ENCODE measurements at places on chromosomes 2 and 18.

GRCh38 chr18:11733031-11733430, 44.0 kb downstream of the GNAL start:
- peak; percentile 62 for DNase-seq

DNA sequence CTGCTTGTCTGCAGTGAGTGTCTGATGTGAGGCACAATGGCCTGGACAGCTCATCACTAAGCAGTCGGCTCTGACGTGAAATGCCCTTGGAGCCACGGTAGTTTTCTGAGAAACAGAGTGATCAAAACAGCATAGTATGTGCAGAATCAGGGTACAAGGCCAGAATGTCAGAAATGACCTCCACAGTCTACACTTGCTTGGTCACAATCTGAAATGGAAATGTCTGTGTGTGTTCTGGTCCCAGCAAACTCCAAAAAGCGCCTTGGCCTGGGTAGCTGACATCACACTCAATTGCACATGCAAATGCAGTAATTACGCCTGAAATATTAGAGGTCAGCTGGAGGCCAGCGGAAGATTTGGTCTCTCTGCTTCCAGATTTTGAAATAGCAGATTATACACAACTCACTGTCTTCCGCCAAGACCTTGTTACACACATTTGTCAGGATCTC, 95.4 kb downstream of the CTAGE1 start:
- DNase-seq, result no peak

DNA sequence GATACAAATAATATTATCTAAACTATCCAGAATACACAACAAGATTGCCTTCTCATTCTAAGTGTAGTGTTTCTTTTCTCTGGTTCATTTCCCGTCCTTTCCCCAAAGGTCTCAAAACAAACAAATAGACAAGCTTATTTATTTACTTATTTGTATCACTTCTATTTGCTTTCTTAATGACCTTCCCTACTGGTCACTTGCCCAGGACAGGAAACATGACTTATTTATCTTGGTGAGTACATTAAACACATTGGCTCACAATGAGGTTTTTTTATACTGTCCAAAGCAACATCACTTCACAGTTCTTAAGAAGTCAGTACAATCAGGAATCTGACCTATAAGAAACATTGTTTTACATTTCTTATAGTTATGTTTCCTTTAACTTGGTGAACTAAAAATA, 123.3 kb upstream of the KYNU start:
- no peak for DNase-seq

DNA sequence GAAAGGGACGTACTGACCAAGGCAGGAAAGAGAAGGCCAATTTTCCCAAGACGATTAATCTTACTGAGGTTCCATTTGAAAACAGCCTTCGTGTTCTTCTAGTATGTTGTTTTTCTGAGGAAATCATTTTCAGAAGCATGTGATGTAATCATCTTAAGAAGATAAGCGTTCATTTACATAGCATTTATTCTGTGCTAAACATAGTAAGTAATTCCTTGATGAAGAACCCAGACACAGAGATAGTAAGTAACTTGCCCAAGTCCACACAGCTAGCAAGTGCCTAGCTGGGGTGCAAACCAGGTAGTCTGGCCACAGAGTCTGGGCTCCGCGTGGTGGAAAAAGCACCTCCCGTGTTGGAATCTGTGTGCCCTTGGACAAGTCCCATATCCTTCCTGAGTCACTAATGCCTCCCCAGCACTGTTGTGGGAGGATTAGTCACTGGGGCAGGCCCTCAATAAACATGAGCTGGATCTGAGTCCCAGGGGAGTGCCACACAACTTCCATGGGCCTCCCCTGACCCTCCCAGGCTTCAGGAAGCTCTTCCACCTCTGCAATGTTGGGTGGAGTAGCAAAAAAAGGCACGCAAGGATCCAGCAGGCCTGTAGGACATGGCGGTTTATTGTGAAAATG, 26.9 kb upstream of the ASAP2 start:
- no peak for DNase-seq

GRCh38 chr2:24571828-24572442, 80.9 kb downstream of the NCOA1 start:
- no peak for DNase-seq

DNA sequence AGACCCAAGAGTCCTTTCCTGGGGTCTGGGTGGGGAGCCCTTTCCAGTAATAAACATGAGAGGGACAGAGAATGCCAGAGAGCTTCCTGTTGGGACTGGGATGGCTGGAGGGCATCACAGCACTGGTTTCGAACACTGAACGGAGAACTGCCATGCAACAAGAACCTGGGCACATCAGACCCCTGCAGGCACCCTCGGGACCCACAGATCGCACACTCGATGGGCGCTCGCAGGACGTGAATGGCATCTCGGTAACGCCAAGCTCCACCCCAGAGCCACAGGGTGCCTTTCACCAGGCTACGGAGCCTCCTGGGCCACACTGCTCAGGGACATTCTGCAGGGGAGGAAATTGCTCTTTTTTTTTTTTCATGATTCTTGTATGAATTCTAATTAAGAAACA, 25.1 kb downstream of the SLC66A2 start:
- DNase-seq, result no peak
